ENCODE measurements at places on chromosomes 4 and X.

DNA sequence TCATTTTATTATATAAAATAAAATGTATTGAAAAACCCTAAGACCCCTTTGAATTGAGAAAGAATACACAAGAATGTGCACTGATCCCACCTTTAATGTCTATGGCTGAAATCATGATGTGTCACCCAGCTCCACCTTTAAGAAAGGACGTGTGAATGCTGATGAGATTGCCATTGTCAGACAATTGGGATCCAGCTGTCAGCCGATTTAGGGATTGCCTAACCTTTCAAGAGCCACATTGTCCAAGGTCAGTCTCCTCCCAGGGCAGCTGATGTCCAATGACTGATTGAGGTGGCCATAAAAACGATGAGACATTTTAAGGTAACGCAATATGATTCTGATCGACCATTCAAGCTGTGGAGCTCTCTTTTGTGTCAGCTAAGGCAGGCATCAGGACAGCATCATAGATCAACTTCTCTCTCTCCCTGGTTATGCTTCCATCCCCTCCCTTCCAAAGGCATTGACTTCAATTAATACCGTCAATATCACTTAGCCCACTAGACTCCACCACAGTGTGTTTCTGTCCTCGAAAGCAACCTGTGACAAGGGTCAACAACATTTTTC, 1676.4 kb downstream of the PCDH7 start:
- no peak for DNase-seq

DNA sequence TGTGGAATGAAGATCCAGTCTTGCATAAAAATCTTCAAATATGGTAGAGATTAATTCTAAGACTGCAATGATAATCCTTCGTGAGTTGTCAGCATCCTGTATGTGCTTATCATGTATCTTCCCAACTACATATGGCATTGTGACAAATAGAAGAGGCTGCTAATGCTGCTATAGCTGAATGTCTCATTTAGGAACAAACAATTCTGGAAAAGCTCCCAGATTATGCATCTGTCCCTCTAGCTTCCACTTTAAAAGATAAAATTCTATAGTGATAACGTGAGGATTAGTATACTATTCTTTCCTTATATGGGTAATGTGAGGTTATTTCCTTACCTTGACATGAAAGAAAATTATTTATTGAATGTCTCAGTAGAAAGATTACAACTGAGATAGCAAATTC, 930.9 kb downstream of the DMD start:
- no peak for DNase-seq

- DNase-seq = no peak
Measured at GRCh38 chr4:15500701-15501100, 31.0 kb downstream of the CC2D2A start.

DNA sequence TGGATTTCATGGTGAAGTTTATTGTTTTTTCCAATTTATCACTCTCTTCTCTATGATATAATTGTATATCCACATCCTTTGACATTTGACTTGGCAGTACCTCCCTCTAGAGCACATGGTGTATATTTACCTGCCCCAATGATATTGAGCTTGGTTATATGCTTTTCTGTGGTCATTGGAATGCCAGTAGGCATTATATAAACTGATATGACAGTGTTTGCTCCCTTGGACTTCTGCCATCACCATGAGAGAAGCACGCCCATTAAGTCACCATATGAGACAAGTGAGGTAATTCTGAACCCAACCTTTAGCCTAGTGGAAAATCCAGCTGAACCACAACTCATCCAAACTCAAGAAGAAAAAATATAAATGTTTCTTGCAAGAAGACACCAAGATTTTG, 2761.5 kb downstream of the ARAP2 start:
- DNase-seq = no peak

GRCh38 chr4:37279894-37280592, 35.5 kb downstream of the NWD2 start:
- no peak for DNase-seq

Data from activated naive CD4-positive, alpha-beta T cell treated with Interleukin-2 at 50 U/mL for 16 hours (primary cell).